ENCODE measurements at places on chromosomes 5 and 9. TPM values are rescaled to one million over a fixed set of nuclear protein-coding genes. Genes with fewer than 3 reads are reported as not detected.

DNA sequence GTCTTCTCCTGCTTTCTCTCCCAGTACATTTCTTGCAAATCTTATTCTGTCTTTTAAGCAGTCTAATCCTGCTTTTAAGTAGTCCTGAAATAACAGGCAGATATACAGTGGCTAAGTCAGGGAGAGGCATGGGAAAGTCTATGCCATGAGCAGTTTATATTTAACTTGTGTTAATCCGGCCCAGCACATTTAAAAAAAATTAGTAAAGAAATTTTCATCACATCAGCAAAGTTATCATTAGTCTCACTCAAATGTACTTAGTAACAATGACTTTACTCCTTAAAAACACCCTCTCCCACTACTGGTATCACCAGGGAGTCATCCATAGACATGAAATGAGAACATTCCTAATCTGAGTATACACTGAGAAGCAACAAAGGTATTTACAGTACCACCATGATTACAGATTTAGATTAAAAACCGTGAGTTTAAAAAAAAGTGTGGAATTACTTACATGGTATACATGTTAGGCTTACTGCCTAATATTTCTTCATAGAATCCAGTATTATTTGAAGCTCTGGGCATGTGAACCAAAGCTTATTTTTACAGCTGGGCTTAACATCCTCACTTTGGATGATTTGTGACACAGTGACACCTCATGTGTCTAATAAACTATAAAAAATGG is 75.9 kb upstream of the DAB2 start:
- peak; percentile 28 for DNase-seq

The POU5F2 gene
- 1.1 TPM for total RNA-seq

DNA sequence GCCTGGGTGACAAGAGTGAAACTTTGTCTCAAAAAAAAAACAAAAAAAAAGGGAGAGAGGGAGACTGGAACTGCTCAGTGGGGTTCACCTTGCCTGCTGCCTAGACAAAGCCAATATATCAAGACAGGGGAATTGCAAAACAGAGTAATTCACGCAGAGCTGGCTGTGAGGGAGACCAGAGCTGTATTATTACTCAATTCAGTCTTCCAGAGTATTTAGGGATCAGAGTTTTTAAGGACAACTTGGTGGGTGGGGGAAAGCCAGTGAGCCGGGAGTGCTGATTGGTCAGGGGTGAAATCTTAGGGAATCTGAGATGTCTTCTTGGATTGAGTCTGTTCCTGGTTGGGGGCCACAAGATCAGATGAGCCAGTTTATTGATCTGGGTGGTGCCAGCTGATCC is 25.6 kb upstream of the SPIN1 start:
- DNase-seq = no peak

GRCh38 chr5:137708796-137709559 is 26.9 kb downstream of the KLHL3 start:
- no peak for DNase-seq

GRCh38 chr9:107108342-107109130 is 174.5 kb upstream of the RAD23B start:
- DNase-seq = no peak

GRCh38 chr9:97892421-97892820 is 29.9 kb downstream of the TRMO start:
- no peak for DNase-seq

The VCAN gene
- total RNA-seq = 158 TPM

The SOHLH1 gene
- total RNA-seq = not detected

DNA sequence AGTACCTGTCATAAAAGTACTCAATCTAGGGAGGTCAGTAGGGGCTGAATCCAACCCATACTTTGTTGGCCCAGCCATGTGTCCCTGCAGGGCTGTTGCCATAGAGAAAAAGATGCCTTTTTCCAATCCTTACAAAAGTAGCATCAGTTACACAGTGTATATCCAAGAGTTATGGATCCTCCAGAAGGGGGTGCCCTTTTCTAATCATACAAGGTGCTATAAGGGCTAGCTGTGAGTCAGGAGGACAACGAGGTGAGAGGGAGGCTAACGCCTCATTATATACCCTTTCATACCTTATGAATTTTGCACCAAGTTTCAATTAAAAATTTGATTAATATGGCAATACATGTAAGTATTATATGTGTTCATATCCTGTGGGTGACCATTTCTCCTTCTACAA is 4.8 kb downstream of the KIAA0825 start:
- DNase-seq = peak; percentile 13

The SEMA5A gene
- 12.5 TPM for total RNA-seq

GRCh38 chr9:31347082-31347617 is 1037.3 kb upstream of the ACO1 start:
- no peak for DNase-seq

DNA sequence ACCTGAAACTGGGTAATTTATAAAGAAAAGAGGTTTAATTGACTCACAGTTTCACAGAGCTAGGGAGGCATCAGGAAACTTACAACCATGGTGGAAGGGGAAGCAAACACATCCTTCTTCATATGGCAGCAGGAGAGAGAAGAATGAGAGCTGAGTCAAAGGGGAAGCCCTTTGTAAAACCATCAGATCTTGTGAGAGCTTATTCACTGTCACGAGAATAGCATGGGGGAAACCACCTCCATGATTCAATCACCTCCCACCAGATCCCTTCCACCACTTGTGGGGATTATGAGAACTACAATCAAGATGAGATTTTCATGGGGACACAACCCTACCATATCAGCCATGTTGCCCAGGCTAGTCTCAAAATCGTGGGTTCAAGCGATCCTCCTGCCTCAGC is 143.4 kb downstream of the FGF18 start:
- peak; percentile 32 for DNase-seq

The CRB2 gene
- total RNA-seq = not detected

- no peak for DNase-seq
Observed at GRCh38 chr9:77021922-77022782, 2.7 kb downstream of the FOXB2 start.

The C5orf24 gene
- 29.8 TPM for total RNA-seq

GRCh38 chr9:109052416-109052815 is 39.1 kb upstream of the CTNNAL1 start:
- peak; percentile 30 for DNase-seq

DNA sequence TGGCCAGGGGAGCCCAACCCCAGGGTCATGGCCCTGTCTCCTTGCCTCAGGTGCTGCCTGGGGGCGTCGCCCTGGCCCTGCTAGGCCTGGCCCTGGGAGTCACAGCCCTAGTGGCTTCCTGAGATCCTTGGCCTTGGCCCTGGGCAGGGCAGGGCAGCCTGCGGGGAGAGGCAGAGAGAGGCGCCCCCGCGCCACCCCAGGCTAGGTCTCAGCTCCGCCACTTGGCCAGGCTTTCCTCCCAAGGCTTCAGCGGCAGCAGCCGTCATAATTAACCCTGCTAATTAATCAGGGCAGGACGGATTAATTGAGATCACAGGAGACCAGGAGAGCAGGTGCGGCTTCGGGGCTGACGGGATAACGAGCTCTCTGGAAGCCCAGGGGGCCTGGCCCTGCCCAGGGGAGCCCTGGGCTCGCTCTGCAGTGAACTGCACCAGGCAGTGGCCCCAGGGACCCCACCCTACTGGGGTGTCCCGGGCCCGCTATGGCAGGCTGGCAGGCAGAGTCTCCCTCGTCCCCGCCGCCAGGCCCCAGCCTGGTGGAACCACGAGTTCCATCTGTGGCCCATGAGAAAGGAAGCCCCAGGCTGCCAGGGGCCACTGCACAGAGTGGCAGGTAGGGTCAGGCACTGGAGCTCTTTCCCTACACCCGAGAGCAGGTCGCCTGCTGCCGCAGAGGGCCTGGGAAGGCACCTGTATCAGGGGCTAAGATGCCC is 269.6 kb downstream of the PBX3 start:
- no peak for DNase-seq

The C5orf46 gene
- total RNA-seq = not detected
